Hippocampal formation (tissue), 2 donors: ENCODE measurements at places on chromosomes 4 and X.

DNA sequence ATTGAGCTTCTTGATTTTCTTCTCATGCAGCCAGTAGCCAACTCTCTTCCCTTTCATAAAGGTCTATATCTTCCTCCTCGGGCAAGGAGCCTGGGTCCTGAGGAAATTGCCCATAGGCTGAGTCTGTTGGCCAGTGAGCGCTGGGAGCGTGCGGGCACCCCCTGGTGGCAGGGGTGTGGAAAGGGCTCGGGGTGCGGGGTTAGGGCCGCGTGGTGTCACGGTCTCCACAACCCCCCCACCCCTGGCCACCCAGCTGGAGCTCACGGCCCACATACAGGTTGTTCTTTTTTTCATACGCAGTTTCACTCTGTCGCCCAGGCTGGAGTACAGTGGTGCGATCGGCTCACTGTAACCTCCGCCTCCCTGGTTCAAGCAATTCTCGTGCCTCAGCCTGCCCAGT is 13.1 kb downstream of the RBM10 start:
- DNase-seq: no peak

DNA sequence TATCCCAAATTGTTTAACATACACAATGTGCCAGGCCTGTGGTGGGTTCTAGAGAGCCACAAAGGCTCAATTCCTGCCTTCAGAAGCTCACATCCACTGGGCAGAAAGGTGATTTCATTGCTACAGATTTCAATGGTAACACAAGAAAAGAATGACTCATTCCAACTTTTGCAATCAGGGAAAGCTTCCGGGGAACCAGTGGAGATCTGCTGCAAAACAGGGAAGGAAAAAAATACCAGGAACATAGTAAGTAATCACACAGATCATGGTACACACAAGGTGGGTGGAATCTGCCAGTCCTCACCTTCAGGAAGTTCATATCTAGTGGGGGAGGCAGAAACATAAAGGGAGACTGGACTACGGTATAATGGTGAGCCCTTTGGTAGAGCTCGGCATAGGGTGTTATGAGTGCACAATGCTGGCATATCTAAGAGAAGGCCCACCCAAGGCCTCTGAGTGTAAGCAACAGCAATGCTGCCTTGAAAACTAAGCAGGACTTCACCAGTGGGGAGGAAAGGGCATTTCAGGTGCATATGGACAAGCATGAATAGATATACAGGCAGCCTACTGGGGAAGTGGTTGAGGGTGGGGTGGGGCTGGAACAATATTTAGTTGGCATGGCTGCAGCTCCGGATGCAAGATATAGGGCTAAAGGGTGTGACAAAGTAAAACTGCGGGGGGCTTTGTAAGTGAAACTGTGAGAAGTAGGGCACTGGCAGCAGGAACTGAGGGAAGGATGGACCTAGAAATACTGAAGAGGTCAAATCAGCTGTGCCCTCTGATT is 24.2 kb downstream of the GPRIN3 start:
- no peak for DNase-seq

DNA sequence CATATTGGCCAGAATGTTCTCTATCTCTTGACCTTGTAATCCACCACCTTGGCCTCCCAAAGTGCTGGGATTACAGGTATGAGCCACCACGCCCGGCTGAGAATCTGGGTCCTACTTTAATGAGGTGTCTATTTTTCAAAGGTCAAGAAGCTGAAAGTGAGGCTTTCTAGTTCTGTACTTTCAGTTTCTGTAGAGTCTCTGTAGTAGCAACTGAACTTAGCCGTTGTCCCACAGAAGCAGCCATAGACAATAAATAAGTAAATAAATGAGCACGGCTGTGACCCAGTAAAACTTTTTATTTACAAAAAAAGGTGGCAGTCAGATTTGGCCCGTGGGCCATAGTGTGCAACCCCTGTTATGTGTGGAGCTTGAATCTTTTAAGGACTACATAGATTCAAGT is 92.0 kb downstream of the FNIP2 start:
- DNase-seq: no peak

DNA sequence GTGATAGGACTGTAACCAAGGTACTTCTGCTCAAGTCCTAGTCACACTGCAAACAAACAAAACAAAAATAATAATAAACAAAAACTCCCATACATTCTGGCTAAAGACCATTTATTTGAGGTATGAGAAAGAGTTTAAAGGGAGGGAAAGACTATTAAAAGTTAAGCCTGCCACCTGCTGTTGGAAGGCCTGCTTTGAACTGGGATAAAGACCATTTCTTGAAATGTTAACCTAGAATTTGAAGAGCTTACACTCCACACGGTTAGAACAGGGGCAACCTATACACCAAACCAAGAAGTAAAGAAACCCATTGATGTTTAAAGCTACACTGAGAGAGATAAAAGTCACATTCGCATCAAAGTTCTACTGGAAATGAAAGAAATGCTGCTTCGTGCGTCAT is 548.7 kb upstream of the DIPK2B start:
- DNase-seq: no peak

DNA sequence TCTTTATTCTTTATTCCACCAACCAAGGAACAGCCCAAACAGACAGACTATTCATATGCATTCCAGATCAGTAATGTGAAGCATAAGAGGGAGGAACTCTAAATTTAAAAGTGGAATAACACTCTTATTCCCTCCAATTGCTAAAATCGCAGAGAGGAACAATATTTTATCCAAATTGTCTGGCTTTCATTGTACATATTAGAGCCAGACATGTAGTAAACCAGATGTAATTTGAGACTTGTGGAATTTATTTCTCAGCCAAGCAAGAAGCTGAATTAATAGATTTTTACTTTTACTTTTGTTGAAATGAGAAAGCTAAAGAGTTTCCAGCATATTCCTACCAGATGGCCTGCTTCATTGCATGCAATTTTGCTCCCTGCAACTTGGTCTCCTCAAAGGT is 674.6 kb upstream of the SLIT2 start:
- no peak for DNase-seq

DNA sequence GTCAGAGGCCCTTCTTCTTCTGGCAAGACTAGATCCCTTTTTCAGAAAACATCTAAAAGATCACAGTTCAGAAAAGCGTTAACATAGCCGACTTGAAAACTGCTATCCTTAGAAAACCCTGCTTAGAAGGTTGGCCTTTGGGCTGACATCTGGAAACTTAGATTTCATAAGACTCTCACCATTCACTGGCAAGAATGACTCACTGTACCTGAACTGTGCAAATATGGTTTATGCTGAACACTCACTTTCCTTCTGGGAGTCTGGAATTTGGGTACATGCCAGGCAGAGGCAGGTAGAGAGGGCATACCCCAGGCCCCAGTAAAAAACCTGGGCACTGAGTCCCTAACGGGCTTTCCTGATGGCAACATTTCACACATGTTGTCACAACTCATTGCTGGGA is 88.8 kb upstream of the GPC3 start:
- no peak for DNase-seq

DNA sequence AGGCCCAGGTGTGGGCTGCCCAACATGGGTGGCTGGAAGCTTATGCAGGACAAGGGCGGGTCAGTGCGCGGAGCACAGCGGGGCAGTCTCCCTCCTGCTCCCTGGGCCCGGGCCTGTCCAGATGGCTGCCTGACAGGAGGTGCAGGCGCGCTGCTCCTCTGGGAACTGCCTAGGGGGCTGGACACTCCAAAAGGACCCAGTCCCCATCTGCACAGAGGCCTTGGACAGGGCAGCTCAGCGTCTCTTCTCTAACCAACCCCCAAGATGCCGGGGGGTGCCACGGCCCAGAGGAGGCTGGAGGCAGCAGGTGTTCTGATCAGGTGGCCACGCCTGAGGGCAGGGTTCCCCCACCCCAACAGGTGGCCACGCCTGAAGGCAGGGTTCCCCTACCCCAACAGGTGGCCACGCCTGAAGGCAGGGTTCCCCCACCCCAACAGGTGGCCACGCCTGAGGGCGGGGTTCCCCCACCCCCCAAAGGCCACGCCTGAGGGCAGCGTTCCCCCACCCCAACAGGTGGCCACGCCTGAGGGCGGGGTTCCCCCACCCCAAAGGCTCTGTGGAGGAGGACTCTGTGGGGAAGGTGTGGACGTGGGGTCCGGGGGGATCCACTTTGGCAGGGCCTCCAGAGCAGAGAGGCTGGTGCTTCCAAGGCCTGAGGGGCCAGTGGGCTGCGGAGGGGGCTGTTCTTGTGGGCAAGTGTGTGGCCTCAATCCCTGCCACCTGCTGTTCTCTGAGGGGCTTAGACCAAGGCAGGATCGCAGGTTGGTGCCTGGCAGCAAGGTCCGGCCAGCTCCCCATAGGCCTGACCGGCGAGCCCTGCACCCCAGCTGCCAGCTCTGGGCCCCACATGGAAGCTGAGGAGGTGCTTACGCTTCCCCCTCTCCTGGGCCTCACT is 36.1 kb downstream of the CPLX1 start:
- no peak for DNase-seq

DNA sequence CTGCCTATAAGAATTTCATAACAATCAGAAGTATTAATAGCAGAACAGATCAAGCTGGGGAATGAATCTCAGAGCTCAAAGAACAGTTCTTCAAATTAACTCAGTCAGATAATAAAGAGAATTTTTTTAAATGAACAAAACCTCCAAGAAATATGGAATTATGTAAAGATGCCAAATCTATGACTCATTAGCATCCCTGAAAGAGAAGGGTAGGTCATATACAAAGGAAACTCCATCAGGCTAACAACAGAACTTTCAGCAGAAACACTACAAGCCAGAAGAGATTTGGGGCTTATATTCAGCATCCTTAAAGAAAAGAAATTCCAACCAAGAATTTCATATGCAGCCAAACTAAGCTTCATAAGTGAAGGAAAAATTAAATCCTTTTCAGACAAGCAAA is 28.6 kb downstream of the CBR4 start:
- no peak for DNase-seq

DNA sequence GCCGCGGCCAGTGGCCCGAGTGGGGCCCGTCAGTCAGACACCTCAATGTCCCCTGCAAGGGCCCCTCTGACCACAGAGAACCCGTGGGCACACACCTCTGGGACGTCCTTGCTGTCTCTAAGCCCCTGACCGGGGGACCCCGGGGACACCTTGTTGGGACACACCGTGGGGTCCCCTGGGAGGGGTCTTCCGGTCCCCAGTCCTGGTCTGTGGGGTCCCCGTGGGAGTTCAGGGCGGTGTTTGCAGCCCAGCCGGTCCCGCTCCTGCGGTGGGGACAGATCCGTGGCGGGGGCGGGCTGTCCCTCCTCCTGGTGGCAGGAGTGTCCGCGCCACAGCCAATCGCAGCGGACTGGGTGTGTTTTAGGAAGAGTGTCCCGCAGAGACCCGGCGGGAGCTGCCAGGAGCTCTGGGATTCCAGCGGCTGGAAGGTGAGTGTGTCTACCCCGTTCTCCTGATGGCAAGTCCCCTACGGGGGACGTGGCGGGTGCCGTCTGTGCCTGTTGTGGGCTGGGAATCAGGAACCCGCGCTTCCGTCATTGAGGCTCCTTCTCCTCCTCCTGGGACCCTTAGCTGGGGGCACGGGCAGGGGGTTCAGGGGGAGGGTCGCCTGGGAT is 5.1 kb upstream of the PLCXD1 start:
- no peak for DNase-seq

GRCh38 chr4:24607334-24607733 is 23.0 kb upstream of the DHX15 start:
- DNase-seq: no peak

GRCh38 chrX:6120329-6120728 is 108.3 kb downstream of the NLGN4X start:
- DNase-seq: no peak

- peak; percentile 23 for DNase-seq
These were observed 105.4 kb downstream of the ANXA3 start for GRCh38 chr4:78656968-78657445.

DNA sequence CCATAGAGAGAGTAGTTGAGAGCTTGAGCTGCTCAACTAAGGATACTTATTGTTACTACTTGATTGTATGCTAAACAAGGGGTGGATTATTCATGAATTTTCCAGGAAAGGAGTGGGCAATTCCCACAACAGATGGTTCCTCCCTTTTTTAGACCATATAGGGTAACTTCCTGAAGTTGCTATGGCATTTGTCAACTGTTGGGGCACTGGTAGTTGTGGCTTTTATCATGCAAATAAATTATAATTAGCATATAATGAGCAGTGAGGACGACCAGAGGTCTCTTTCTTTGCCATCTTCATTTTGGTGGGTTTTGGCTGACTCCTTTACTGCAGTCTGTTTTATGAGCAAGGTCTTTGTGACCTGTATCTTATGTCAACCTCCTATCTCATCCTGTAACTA is 1403.5 kb upstream of the PABPC4L start:
- DNase-seq: no peak

GRCh38 chrX:107825698-107826237 is at the start of gene MID2:
MID2 (plus strand) TSS chrX:107825866; CDS start chrX:107826427, 561 bp downstream.
- DNase-seq: no peak

- DNase-seq: no peak
These were observed 56.9 kb downstream of the ARHGAP10 start for GRCh38 chr4:147788791-147789190.

- no peak for DNase-seq
These were observed 19.2 kb upstream of the SLC6A14 start for GRCh38 chrX:116417214-116417613.

GRCh38 chr4:29142708-29143107 is 1577.5 kb upstream of the PCDH7 start:
- DNase-seq: no peak

- no peak for DNase-seq
These were observed 5.3 kb upstream of the PAPSS1 start for GRCh38 chr4:107725281-107725859.

GRCh38 chr4:26772096-26772873 is 88.4 kb upstream of the STIM2 start:
- no peak for DNase-seq

- DNase-seq: no peak
These were observed 598.7 kb upstream of the TECRL start for GRCh38 chr4:65007841-65008439.

DNA sequence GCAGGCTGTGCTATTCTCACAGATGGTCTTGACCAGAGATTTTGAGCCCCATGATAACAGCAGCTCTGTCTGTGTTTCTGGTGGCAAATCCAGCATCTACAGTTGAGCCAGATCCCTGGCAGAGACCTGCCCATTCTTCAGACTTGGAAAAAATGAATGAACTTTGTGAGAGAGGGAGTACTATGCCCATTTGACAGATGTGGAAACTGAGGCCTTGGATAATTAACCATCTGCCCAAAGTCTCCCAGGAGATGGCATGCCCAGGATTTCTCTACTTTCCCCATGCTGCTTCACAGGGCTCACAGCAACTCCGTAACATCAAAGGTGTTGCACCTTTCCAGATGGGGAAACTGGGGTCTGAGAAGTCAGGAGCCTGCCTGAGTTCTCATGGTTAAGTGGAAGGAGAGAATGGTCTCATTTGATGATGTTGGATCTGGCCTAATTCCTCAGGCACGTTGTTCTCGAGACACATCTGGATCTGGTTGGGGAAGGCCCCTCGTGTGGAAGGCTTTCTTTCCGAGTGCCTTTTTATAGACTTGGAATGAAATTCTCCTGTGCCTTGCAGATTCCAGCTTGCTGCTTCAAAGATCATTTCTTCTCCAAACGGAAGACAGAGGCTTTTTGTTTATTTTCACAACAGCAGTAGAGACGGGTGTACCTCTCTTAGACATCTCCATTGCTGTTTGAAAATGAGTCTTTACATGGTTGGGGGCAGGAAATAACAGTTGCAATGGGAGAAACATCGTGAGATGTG is 73.3 kb upstream of the STX18 start:
- no peak for DNase-seq
